ENCODE measurements at places on chromosomes 5 and 9.

DNA sequence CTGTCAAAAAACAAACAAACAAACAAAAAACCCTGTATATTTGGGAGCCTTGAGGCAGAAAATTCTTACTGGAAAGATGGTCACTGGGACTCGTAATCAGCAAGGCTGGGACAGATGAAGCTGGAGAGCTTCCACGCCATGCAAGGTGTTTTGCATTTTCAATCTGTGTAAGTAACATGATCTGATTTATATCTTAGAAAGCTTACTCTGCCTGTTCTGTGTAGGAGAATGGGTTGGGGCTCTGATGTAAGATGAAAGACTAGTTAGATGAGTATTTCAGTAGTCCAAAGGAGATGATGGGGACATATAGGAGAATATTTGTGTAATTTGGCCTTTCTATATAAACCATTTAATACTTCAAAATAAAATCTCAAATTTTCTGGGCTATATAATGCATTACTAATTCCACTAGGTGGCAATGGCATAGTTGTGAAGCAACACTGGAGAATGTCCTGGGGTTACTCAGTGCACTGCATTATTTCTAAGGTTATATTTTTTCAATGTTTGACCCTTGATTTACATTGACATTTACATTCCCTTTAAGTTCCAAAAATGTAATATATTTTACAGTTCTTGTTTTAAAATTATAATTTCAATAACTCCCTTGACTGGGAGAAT, 21.9 kb upstream of the FSD1L start:
- peak; percentile 9 for DNase-seq

DNA sequence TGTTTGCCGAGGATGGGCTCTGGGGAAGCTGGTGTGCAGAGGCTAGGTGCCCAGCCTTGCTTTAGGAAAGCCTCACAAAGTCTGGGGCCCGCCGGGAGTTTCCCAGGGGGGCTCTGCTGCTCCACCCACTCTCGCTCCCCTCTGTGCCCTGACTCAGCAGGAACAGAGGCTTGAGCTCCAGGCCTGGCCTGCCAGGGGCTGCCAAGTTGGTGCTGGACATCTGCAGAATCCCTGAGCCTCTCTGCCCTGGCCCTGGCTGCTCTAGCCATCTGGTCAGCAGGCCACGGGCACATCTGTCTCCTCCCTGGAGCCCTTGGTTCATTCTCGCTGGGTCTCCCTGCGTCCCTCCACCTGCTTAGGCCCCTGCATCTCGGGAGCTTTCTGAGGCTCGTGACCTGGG, 647 bp upstream of the ADAMTSL2 start:
- no peak for DNase-seq

DNA sequence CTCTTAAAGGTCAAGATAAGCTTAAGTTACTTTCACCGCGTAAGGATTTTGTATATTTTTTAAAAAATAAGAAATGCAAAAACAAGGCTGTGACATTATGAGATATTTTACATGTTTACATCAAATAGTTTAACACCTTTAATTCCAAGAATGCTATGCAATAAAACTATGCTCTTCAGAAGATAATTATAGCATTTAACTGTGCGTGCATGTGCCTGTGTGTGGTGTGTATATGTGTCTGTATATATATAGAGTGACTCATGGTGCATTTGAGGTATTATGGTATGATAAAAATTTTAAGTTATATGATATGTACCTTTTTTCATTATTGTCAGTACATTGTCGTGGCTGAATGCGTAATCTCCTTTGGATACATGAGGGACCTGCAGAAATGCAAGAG, 539.3 kb downstream of the PDE4D start:
- DNase-seq, result no peak

GRCh38 chr5:53782620-53783019, 222.2 kb downstream of the NDUFS4 start:
- no peak for DNase-seq

- DNase-seq, result no peak
These were observed 35.6 kb upstream of the SEMA4D start for GRCh38 chr9:89533411-89534095.

DNA sequence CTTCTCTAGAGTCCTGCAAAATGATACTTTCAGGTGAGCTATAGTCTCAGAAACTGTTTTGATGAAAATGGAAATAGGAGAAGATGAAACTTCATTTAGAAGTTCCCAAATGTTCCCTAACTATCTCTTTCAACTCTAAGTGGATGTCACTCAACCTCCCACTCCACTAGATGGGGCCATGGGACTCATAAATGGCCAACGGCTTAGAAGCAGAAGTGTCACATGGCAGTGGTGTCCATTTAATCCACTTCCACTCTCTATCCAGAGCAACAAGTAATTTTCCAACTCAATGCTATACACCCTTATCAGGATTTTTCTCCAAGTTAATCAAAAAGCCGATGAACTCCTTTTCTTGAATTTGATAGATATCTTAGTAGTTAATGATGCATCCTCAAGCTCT, 295.7 kb downstream of the EDIL3 start:
- DNase-seq, result no peak

- DNase-seq, result no peak
These were observed 89.0 kb downstream of the PLPP1 start for GRCh38 chr5:55445791-55446190.

All from NCI-H1105 (cell line).